ENCODE measurements at places on chromosomes 2 and 18.

GRCh38 chr2:167929484-167929883 lies 317.9 kb downstream of the STK39 start:
- no peak for DNase-seq

GRCh38 chr18:57889841-57890240 lies 86.7 kb upstream of the ATP8B1 start:
- no peak for DNase-seq

GRCh38 chr2:238835726-238836301 lies 12.1 kb upstream of the TWIST2 start:
- no peak for DNase-seq

DNA sequence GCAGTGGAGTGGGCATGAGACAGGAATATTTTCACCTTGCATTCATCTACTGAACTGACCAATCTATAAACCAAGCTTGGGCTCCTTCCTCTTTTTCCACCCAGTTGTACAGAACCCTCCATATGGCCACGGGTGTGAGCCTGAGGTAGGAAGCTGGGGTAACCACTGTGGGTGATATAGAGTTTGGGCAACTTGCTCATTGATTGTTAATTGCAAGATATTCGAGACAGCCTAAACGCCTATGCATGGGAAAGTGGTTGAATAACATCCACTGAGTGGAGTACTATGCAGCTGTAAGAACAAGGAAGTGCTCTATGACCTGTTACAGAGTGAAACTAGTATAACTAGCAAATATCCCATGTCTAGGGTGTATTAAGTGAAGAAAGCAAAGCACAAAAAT lies 7.3 kb upstream of the VAPA start:
- DNase-seq = no peak

- no peak for DNase-seq
Observed at GRCh38 chr18:59633961-59634485, 63.2 kb downstream of the CCBE1 start.
